ENCODE measurements at places on chromosomes 2 and 18.

DNA sequence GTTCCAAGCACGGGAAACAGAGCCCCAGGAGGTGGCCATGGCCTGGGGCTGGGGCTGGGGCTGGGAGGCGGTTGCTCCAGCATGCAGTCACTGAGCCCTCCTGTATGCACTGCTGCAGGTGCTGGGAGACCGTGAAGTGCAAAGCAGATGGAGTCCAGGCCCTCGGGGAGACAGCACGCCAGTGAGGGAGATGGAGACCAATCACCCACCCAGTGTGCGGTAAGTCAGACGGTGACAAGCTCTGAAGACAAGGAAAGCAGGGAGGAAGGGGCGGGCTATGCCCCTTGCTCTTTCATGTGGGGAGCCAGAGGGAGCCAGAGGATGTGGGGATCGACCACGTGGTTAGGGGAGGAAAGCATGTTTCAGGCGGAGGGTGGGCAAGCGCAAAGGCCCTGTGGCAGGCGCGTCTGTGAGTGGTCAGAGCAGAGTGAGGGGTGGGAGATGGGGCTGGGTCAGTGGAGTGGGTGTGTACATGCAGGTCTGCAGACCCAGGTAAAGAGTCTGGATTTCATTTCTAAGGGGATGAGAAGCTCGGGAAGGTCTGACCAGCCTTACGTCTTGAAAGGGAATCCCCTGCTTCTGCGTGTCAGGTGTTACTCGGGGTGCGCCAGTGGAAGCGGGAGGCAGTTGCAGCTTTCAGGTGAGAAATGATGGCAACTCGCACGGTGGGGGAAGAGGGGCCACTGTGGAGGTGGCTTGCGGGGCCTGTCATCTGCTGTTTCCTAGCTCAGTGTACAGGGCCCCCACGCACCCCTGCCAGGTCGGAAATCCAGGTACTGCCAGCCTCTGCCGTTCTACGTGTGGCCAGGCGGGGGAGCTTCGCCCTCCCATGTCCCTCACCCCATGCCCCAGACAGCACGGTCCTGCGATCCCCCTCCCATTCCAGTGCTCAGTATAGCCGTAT lies 19.4 kb downstream of the RRM2 start:
- peak; percentile 36 for DNase-seq

GRCh38 chr18:26342646-26343045 lies 116.4 kb downstream of the TAF4B start:
- no peak for DNase-seq

- DNase-seq = no peak
Observed at GRCh38 chr2:216292886-216293301, 79.4 kb downstream of the MARCHF4 start.

- peak; percentile 31 for DNase-seq
Observed at GRCh38 chr18:45384137-45384961, 230.9 kb upstream of the SLC14A2 start.

DNA sequence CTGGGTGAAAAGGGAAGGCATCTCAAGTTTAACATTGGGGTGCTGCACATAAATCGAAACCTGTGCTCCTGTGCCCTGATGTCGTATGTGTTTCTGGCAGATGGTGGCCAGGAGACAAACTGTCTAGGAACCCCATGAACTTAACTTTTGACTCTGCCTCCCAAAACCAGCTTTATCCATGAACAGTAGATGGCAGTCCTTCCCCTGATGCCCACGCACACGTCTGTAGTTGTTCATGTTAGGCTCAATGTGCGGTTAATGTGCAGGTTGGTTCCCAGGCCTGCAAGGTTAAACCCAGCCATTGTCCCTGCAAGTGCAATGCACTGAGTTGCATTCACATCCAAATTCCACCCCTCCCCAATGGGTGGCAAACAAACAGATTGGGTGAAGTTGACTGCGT lies 44.1 kb upstream of the SIX3 start:
- DNase-seq = no peak

- DNase-seq = no peak
Observed at GRCh38 chr2:67889056-67889455, 173.7 kb downstream of the C1D start.

DNA sequence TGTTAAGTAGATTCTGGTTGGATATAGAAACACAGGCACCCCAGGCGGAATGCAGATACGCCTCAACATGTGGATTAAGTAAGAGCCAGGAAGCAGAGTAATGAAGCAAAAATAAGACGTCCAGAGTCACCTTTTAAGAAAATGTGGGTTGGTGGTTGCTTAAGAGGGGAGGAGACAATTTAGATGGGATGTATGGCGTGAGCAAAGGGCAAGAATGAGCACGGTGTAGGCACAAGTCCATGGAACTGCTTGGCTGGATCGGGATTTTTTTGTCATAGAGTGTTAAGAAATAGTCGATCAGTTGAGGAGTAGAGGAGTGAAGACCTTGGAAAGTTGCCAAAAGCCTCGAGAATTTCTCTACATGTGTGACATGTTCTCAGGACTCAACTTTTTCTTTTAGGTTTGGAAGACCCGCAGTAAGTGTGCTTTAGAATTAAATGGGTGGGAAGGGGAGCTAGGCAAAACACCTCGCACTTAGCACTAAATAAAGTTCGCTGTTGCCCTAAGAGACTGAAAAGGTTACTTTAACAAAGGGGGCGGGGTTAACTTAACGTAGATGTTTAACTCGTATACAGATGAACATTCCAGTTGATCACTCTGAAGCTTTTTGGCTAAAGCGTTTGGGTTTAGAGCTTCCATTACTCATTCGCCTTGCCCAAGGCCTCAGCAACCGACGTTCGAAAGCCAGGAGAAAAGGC lies 716 bp upstream of the SLC39A10 start:
- DNase-seq = no peak

DNA sequence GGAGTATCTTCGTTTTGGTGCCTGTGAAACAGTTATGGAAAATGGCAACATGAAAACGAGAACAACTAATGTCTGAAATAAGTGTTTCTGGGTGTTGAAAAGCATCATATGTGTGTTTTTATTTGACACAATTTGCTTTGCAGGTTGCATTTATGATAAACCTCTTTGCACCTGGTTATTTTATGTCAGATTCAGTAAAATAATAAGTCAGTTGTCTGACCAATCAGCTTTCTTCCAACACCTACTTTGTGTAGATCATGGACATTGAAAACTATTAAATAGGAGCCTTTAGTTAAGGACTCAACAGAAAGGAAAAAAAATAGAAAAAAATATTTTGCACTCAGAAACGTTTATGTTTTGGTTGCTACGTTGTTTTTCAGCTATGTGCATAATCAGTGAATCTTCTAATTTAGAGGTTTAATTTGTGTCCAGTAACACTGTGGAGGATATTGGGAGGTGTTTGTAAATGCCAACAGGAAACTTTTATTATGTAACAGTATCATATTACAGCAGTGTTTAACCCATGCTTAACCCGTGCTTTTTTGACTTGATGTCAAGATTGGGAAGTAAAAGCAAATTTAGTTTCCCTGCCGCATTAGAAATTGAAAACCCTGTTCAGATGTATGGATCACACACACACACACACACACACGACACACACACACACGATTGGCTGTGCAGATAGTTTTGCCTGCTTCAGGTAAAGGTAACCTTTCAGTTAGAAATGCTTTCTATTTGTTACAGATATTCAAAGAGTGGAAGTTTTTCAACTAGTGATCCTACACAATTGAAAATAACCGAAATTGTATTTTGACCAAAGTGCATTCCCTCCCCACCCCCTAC lies 2.6 kb downstream of the PKP4 start:
- DNase-seq = no peak

All from activated CD4-positive, alpha-beta memory T cell treated with anti-CD3 and anti-CD28 coated beads, Interleukin-2, amount 10 ng/mL, durations not matched to agents 7 days and 5 days (primary cell).